Panc1 (cell line): ENCODE measurements at places on chromosomes 7 and 10.

- DNase-seq: no peak
Measured at GRCh38 chr7:39153113-39153512, 175.4 kb downstream of the POU6F2 start.

DNA sequence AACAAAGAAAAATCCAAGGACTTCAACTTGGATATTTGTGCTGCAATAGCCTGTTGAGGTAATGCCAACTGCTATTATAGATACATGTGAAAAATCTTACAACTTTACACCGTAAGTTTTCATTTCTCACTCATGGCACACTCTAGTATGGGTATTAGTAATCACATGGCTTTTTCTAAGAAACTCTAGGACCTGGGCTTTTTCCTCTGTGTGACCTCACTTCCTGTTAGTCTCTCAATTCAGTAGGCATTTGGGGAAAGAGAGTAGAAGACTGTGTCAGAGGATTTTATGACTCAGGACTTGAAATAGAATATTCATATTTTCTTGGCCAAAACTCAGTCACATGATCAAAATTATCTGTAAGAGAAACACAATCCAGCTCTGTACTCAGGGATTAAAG is 1049.9 kb downstream of the REEP3 start:
- no peak for DNase-seq

DNA sequence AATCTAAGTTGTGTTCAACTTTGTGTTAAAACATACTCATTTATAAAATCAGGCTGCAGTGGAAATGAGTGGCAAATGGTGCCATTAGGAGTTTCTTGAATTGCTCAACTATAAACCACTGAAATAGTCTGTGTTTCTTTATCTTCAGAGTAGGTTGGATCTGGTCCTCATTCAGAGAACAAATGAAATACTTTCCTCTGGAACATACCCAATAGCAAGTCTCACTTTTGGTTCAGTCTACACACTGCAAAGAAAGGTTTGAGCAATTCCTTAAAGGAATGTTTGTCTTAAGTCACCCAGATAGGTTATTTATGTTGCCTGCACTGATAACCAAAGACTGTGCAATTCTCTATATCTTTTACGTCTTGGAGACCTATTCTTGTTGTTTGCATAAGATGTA is 62.5 kb downstream of the ABCB4 start:
- no peak for DNase-seq

DNA sequence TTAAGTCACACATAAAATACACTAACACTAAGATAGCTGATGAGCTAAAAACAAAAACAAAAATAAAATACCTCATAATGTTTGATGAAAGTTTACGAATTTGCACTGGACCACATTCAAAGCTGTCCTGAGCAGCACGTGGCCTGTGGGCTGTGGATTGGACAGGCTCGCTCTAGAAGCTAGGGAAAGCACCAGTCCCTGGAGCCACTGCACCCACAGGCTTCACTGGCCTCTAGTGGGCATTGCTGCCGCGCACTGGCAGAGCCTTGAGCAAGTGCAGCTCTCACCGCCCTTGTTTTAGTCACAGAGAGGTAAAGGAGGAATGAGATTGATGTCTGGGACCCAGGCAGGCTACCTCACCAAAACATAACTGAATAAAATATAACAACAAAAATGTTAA is 67.6 kb downstream of the PAX2 start:
- no peak for DNase-seq
